IMR-90 (cell line): ENCODE measurements at places on chromosomes 11 and 22. TPM values are rescaled to one million over a fixed set of nuclear protein-coding genes. Genes with fewer than 3 reads are reported as not detected.
A peak's percentile ranks its signal among the peaks of the same experiment; 100 is the strongest.

DNA sequence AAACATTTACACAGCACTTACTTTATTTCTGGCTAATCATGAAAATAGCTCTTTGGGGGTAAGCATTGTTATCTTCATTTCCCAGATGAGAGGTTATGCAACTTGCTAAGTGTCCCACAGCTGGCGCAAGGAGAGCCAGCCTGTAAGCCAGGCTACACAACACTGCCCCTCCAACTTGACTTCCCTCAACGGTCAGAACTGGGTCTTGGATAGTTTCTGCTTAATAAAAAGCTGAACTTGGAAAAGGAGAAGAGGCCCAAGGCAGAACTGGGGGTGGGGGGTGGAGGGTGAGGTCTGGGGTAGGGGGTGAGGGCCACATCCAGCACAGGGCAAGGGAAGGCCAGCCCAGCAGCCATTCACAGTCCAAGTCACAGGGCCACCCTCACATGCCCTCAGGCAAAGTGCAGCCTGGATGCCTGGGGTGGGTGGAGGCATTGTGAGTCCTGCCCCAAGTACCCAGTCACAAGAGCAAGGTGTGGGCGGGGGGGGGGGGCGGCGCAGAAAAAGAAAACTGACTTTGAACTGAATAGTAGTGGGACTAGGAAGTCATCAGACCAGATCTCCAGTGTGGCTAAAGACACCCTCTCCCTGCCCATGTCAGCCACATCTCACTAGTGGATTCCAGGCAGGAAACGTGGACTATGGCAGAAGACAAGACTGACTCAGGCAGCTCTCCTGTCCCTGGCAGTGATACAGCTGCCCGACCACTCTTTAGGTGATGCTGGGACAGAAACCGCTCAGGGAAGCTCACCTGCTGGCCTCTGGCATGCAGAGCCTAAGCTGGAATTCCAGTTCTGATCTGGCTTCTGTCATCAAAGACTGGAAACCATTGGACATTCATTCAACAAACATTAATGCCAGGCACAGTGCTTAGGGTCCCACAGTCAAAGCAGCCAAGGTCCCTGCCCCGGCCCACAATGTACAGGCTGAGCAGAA, 52.4 kb downstream of the PACSIN2 start:
- DNase-seq, result peak; percentile 47
- peaks cover 3% of the 10 kb centered on the region; the same call in 1 of the 2 replicates for H3K36me3 ChIP-seq
- 0 out of 2 replicates have a peak overlapping the region, but pooled peaks have one; percentile 29 for H3K27ac ChIP-seq
- H3K4me3 ChIP-seq, result no peak overlapping the region
- no peaks in the 10 kb centered on the region for H3K27me3 ChIP-seq
- peaks cover 28% of the 10 kb centered on the region for H3K4me1 ChIP-seq

Gene CBLIF
- not detected in 2 replicates for total RNA-seq

GRCh38 chr22:48507171-48507570, 1320.5 kb downstream of the BRD1 start:
- H3K27me3 ChIP-seq, result no peaks in the 10 kb centered on the region
- no peaks in the 10 kb centered on the region for H3K4me1 ChIP-seq
- H3K27ac ChIP-seq, result no peak overlapping the region
- no peak overlapping the region for H3K4me3 ChIP-seq
- H3K36me3 ChIP-seq, result no peaks in the 10 kb centered on the region
- no peak for DNase-seq

Gene HIRA
- 13.9 and 14.5 TPM in 2 replicates for total RNA-seq

DNA sequence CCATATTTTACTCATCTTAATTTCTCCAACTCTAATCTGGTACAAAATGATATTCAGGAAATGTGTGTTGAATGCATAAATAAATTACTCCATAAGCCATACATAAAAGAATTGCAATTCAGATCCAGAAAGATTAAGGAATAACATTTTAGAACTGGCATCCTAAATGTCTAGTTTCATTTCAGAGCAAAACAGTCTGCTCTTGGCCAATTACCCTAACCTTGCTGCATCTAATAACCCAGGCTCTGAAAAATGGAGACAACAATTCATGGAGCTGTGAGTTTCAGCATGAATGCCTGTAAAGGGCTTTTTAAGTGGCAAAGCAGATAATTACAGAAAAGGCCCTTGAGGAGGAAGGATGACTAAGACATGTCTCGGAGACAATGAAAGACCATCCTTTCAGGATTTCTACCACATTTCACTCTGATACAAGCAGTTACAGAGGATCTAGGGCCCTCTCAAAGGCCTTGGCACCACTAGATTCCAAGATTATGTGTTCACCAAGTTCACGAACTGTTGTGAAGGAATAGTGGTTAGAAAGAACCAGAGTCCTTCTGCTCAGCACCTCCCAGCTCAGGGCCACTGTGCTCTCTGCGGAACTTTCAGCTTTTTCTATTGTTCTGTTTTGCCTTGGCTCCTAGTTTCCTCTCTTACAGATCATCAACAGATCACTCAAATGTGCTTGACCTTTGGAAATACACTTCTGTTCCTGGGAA, 157.6 kb upstream of the BLID start:
- no peak overlapping the region for H3K4me3 ChIP-seq
- no peaks in the 10 kb centered on the region for H3K4me1 ChIP-seq
- H3K36me3 ChIP-seq, result peaks cover 25% of the 10 kb centered on the region
- no peaks in the 10 kb centered on the region for H3K27me3 ChIP-seq
- no peak for DNase-seq

GRCh38 chr11:11636671-11637070, 14.9 kb upstream of the GALNT18 start:
- no peak overlapping the region for H3K4me3 ChIP-seq
- 0 out of 2 replicates have a peak, but pooled peaks cover 2% of the 10 kb centered on the region for H3K4me1 ChIP-seq
- no peaks in the 10 kb centered on the region for H3K36me3 ChIP-seq
- no peak overlapping the region for H3K27ac ChIP-seq

Gene GAL3ST1
- total RNA-seq, result not detected in 2 replicates

DNA sequence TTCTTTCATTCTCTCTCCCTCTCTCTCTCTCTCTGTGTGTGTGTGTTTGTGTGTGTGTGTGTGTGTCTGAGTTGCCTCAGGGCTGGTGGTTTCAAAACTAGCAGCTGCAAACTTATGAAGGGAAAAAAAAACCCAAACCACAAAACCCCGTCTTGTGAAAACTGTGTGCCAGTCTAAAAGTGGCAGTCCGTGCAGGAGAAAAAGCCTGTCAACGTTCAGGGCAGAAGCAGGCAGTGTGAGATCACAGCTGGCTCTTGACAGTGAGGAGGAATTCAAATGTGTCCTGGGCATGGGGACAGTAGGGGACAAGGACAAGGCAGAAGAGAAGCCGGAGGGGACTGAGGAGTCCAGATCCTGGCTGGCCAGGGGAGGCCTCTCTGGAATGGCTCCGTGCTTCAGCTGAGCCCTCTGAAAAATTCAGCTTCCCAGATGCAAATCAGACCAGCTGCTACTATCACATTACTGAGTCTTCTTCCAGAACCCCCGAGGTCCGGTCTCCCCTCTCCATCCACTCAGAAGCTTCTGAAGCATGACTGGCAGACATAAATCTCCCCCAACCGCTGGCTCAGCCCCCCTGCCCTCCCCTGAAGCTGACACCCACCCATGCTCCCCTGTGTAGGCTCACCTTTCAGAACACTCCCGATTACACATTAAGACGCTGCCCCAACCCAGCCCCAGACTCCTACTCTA, 31.9 kb downstream of the FLI1 start:
- H3K4me1 ChIP-seq, result peaks cover 8% of the 10 kb centered on the region; the same call in 1 of the 2 replicates
- DNase-seq, result peak; percentile 59
- H3K27ac ChIP-seq, result no peak overlapping the region
- no peak overlapping the region for H3K4me3 ChIP-seq

Gene RBFOX2
- 178 and 227 TPM in 2 replicates for total RNA-seq

DNA sequence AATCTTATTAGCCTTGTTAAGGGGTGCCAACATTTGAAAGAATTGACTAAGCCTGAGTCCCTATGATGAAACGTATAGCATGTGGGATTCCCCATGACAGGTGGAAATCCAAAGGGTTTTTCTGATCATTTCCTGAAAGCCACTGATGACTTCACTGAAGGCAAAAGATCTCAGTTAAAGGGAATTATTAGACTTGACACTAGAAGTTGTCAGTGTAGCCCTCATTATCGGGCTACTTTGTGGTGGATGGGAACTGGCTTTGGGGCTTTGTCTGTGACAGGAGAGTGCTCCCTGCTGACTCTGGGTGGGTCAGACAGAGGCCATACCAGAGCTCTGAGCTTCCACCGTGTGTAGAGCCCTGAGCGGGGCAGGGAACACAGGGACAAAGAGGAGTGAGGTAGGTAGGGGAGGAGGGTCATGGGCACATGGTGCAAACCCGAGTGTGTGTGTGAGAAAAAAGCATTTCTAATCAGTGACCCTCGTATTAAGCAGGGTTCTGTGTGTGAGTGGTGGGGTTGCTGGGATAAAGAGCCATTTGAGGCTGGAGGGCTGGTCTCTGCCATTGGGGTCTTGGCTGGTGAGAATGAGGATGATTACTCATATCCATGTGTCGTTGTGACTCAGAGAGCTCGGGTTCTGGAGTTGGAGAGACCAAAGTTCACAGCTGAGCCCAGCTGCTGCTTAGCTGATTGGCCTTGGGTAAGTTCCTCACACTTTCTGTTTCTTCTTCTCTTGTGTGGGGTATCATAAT, 101.1 kb downstream of the GRIK4 start:
- H3K4me1 ChIP-seq, result peaks cover 14% of the 10 kb centered on the region; the same call in 1 of the 2 replicates
- H3K27me3 ChIP-seq, result no peaks in the 10 kb centered on the region; the same call in 1 of the 2 replicates
- H3K36me3 ChIP-seq, result no peaks in the 10 kb centered on the region
- peak overlapping the region; percentile 55; the same call in 1 of the 2 replicates for H3K27ac ChIP-seq

Gene ROBO4
- total RNA-seq, result 0.56 and 0.72 TPM in 2 replicates

GRCh38 chr11:15112131-15112541, 2.6 kb upstream of the INSC start:
- no peaks in the 10 kb centered on the region for H3K36me3 ChIP-seq
- H3K4me3 ChIP-seq, result no peak overlapping the region
- no peak overlapping the region; the same call in 1 of the 2 replicates for H3K27ac ChIP-seq
- no peak for DNase-seq
- H3K27me3 ChIP-seq, result no peaks in the 10 kb centered on the region

DNA sequence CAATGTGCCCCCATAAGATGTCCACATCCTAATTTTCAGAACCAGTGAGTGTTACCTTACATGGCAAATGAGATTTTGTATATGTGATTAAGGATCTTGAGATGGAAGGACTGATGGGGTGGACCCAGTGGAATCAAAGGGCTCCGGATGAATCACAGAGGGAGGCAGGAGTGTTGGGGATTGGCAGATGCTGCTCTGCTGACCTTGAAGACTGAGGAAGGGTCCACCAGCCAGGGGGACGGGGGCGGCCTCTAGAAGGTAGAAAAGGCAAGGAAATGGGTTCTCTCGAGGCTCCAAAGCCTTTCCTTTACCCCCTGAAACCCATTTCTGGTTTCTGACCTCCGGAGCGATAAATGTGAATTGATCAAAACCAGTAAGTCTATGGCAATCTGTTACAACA, 18.8 kb downstream of the TMEM218 start:
- H3K4me3 ChIP-seq, result no peak overlapping the region
- no peak for DNase-seq
- no peaks in the 10 kb centered on the region for H3K27me3 ChIP-seq

Gene NFRKB
- total RNA-seq, result 21.9 and 28.9 TPM in 2 replicates

Gene TUBA8
- 1.4 and 1.9 TPM in 2 replicates for total RNA-seq

- H3K36me3 ChIP-seq, result 0 out of 2 replicates have a peak, but pooled peaks cover 2% of the 10 kb centered on the region
- no peaks in the 10 kb centered on the region for H3K27me3 ChIP-seq
- no peaks in the 10 kb centered on the region for H3K4me1 ChIP-seq
Measured at GRCh38 chr11:520428-521176, 13.6 kb upstream of the RNH1 start.

Gene APOA5
- not detected in 2 replicates for total RNA-seq

- DNase-seq, result no peak
- H3K4me3 ChIP-seq, result no peak overlapping the region
- H3K27me3 ChIP-seq, result peaks cover 1% of the 10 kb centered on the region
Measured at GRCh38 chr11:127247261-127247851, 246.8 kb upstream of the KIRREL3 start.

GRCh38 chr11:93536101-93536861, 6.9 kb downstream of the SMCO4 start:
- no peak for DNase-seq
- H3K27me3 ChIP-seq, result no peaks in the 10 kb centered on the region
- no peaks in the 10 kb centered on the region for H3K36me3 ChIP-seq
- no peak overlapping the region for H3K27ac ChIP-seq

- no peaks in the 10 kb centered on the region for H3K4me1 ChIP-seq
- no peak overlapping the region for H3K27ac ChIP-seq
- DNase-seq, result no peak
Measured at GRCh38 chr11:21963013-21963412, 229.9 kb upstream of the ANO5 start.

DNA sequence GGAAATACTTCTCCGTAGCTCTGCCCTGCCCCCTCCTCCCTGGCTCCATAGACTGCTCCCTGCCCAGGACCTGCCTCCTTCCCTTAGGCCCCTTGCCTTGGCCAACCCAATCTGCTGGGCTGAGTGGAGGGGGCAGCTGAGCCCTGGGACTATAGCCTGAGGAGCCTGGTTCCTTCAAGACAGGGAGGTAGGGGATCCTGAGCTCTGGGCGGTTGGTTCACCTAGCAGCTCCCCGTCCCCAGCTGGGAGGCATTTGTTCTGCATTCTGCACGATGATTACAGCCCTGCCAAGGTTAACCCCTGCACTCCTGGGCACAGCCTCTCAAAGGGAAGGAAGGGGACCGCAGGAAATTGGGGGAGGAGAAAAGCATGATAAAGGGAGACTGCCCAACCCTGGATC, 3.6 kb upstream of the CDC42EP1 start:
- no peak for DNase-seq
- H3K4me1 ChIP-seq, result peaks cover 19% of the 10 kb centered on the region
- H3K4me3 ChIP-seq, result no peak overlapping the region

- no peak overlapping the region for H3K27ac ChIP-seq
- no peaks in the 10 kb centered on the region for H3K27me3 ChIP-seq
- no peaks in the 10 kb centered on the region for H3K36me3 ChIP-seq
- DNase-seq, result no peak
- no peaks in the 10 kb centered on the region for H3K4me1 ChIP-seq
Measured at GRCh38 chr22:48948575-48949170, 879.0 kb downstream of the BRD1 start.
